Testis (tissue), 5 donors: ENCODE measurements at places on chromosomes 16 and 17. TPM values are rescaled to one million over a fixed set of nuclear protein-coding genes. Genes with fewer than 3 reads are reported as not detected.

Gene OSGIN1
- 13.5 TPM for total RNA-seq

DNA sequence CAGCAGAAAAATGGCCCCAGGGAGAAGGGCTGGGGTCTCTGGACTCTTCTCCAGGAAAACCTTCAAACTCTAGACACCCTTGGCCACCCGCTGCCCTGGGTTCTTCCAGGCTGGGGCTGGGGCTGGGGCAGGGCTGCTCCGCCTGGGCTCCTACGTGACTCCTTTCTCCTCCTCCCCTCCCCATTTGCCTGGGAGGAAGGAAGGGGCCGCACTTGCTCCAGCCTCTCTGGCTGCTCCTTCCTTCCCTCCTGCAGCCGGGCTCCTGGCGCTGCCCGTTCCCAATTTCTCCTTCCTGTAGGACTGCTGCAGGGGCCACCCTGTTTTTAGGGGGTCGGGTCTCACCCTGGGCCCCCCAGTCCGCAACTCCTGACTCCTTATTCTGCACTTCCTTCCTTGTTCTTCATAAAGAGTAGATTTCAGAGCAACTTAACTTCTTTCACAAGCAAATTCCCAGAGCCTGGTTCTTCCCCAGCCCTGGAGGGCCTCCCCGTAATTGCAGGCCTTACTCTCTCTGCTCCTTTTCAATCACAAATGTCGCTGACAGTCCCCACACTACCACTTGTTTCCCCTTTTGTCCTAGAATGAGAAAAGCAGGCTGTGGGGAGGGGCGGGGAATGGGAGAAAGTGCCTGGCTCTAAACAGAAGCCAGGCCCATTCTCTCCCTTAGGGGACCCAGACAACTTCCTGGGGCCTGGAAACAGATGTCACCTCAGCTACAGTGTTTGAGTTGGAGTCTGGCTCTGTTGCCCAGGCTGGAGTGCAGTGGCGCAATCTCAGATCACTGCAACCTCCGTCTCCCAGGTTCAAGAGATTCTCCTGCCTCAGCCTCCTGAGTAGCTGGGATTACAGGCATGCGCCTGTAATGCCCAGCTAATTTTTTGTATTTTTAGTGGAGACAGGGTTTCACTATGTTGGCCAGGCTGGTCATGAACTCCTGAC is 137.8 kb downstream of the ENGASE start:
- no peak for DNase-seq

DNA sequence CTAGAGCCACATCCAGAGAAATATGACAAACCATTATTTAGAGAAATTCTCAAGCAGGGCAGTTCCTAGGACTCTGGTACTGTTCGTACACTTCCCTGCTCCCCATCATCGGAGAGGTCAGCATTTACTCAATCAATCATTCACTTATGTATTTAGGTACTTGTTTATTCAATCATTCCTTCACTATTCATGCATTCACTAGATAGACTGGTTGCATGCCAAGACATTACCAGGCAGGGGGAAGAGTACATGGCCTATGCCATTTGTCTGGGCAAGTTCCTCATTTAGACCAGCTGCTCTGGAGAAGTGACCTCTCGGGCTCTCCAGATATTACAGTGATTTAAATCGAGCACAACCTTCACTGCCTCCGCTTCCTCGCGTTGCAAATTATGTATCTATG is 603.4 kb downstream of the KCNJ2 start:
- DNase-seq, result no peak

DNA sequence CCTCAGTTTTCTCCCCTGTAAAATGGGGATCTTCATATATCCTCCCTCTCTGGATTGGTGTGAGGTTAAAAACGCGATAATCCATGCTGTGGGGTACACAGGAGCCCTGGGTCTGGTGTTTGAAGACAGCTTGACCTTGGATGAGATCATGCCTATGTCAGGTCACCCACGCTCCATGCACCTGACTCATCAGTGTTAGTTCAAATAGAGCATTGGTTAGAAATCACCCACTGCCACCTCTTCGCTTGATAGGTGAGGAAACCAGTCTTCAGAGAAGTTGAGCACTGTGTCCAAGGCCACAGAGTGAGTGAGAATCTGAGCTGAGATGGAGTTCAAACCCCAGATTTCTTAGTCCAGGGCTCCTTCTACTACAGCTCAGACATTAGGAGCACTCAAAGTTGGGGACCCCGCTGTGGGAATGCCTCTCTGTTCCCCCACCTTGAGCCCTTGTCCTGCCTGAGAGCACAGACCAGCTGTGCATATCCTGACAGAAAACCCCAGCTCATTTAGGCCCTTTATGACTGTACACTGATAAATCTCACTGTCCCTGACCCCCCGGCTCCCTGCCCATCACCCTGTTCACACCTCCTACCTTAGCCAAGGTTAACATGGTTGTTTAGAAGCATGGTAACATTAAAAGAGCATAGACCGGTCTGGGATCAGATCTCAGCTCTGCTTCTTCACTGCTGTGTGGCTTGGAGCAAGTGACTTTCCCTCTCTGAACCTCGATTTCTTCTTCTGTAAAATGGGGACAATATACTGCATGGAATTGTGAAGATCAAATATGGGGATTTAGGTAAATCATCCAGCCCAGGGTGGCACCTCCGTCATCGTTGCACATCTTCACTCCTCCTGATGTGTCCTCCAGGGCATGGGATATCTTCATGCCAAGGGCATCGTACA is 22.4 kb upstream of the LGALS9 start:
- no peak for DNase-seq

DNA sequence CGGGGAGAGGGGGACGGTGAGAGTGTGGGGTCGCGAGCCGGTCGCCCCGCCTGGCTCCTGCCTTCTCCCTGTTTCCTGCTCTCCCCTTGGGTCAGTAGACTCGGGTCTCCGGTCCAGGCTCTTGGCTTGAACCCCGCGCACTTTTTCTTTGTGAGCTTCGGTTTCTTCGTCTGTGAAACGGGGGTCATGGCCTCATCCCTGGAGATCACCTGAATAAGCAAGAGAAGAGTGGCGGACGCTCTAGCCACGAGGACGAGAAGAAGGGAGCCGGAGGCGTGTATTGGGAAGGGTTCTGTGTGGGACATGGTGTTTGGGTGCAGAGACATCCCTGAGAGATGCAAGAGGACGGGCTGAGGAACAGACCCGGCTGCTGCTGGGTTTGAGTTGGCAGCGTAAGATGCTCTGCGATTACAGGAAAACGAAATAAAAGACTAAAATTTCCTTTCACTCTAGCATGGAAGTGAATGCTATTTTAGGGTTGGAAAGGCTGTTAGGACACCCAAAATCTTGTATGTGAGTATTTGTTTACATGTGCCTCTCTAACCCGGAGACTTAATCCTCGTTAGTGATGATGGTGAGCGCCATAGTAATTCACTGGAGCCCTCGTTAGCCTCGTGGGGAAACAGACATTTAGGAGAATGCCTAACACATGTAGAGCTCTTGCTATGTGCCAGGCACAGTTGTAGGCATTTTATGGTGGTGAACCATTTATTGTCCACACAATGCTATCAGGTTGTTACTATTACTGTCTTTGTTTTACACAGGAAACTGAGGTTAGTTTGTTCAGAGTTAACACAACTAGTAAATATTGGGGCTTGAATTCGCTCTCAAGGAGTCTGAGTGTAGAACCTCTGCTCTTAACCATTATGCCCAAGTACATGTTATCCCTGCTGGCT is 646 bp downstream of the KIF22 start:
- DNase-seq, result no peak

Gene ABCA9
- 13.8 TPM for total RNA-seq
